CD8-positive, alpha-beta memory T cell (primary cell): ENCODE measurements at places on chromosomes 16 and 17.

DNA sequence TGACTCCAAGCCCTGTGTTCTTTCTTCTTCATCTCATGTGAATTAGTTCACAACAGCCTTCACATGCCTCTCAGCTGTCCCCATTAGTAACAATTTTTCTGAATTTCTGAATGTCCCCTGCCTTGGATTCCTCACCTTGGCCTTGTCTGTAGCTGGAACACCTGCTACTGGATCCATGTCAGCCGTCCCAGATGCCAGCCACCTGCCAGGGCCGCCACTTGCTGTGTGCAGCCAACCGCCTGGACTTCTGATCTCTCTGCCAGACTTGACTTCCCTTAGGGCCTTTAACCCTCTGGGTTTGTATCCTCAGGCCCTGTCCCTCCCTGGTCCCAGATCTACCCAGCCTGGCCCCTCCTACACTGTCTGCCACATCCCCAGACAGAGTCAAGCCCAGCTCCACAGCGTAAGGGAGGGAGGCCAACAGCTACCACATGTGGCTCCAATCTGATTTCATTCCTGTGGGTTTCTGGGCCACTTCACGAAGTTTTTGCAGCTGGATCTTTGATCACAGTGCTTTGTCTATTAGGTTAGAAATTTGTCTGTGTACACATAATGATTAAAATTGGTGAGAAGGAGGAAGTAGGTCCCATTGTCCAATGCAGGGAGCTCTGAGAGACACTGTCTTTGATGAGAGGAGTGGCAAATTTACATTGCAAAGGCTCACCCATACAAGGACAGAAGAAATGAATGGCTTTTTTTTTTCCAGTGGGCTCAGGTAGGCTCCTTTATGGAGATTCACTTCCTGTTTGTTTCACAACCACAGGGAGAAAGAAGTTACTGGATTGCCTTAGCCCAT, 15.3 kb downstream of the MPP2 start:
- no peaks in the 10 kb centered on the region for H3K27me3 ChIP-seq
- DNase-seq = no peak
- H3K4me3 ChIP-seq = no peak overlapping the region

GRCh38 chr16:64453646-64454045, 668.2 kb downstream of the CDH11 start:
- no peak overlapping the region for H3K4me3 ChIP-seq
- H3K36me3 ChIP-seq = no peaks in the 10 kb centered on the region
- no peak for DNase-seq
- no peaks in the 10 kb centered on the region for H3K4me1 ChIP-seq

GRCh38 chr16:68445458-68445857, 2.9 kb downstream of the SMPD3 start:
- H3K4me3 ChIP-seq = no peak overlapping the region
- no peaks in the 10 kb centered on the region for H3K36me3 ChIP-seq
- no peak overlapping the region for H3K27ac ChIP-seq
- DNase-seq = no peak

DNA sequence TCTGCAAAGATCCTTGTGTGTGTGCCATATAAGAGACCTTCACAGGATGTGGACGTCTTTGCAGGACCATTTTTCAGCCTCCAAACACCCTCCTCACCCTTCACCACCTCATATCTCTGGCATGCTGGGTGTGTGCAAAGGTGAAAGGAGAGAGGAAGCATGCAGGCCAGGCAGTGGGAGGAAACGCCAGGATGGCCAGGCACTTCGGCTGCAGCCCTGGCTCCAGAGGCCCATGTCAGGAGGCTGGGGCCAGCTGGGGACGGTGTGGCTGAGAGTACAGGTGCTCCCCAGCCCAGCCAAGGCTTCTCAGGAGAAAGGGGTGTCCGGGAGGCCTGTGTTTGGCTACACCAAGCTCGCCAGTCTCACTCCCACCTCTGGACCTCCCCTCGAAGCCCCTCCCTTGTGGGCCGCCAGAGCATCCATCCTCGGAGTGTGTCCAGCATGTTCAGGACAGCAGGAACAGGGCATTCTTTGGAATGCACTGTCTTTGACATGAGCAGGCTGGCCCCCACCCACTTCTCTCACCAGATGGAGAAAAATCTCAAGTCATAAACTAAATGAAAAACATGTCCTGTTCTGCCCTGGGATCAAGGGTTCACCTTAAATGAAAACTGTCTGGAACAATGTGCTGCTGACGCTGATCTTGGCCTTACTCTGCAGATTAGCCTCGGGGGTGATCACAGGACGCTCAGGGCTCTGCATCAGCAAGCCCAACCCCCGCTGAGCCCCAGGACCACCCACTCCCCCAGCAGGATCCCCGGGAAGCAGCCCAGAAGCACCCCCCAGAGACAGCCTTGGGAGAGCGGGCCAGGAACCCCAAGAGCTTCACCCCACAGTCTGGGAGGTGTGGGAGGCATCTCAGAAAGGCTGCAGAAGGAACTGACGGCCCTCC, 15.9 kb downstream of the PEMT start:
- no peaks in the 10 kb centered on the region for H3K27me3 ChIP-seq
- no peak for DNase-seq
- H3K27ac ChIP-seq = no peak overlapping the region
- H3K4me1 ChIP-seq = no peaks in the 10 kb centered on the region

DNA sequence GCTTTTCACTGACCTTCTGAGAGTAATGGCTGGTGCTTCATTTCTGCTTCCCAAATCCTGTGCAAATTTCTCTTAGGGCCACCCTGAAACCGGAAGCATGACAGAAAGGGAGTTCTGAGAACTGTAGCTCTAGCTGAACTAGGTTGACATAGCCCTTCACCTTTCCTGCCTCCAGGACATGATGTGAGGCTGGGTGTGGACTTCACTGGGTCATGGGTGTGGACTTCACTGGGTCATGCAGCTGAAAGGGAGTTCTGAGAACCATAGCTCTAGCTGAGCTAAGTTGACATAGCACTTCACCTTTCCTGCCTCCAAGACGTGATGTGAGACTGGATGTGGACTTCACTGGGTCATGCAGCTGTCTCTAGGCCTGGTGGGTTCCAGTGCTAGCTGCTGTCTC, 54.3 kb upstream of the NLRP1 start:
- H3K4me3 ChIP-seq = no peak overlapping the region
- DNase-seq = no peak
- H3K36me3 ChIP-seq = no peaks in the 10 kb centered on the region
- H3K4me1 ChIP-seq = no peaks in the 10 kb centered on the region
- H3K27me3 ChIP-seq = peaks cover 3% of the 10 kb centered on the region
- H3K27ac ChIP-seq = no peak overlapping the region

DNA sequence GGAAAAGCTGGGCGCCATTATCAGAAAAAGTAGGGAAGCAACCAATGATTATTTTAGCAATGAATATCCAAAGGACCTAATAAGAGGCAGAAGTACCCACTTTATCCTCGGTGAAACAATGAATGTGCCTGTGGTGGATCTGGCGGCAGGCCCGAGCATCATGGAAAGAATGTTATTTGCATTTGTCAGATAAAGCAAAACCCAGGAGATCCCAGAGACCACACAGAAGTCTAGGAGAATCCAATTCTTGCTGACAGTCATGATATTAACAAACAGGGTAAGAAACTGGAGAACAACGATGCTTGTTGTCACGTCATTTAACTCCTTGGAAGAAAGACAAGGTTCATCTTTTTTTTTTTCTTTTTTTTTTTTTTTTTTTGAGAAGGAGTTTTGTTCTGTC, 12.0 kb upstream of the TNRC6A start:
- H3K36me3 ChIP-seq = no peaks in the 10 kb centered on the region
- DNase-seq = no peak
- H3K4me1 ChIP-seq = no peaks in the 10 kb centered on the region
- no peak overlapping the region for H3K4me3 ChIP-seq
- no peaks in the 10 kb centered on the region for H3K27me3 ChIP-seq

DNA sequence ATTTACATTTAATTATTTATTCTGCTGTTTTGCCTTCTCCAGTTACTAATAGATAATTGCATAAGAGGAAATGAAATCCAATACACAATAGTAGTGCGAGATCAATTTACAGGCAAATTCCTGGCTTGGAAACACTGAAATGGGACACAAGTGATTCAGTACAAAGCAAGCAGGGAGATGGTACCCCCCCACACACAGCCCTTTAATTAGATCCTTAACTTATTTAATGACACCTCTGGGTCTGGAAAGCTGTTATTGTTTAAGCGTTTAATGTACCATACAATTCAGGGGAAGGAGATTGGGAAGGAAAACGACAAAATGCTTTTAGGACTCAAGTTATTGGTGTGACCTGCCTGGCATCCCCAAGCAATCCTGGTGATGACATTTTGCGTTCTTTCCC, 318.2 kb downstream of the NPIPA8 start:
- no peak for DNase-seq
- no peak overlapping the region for H3K27ac ChIP-seq
- H3K4me1 ChIP-seq = no peaks in the 10 kb centered on the region
- H3K27me3 ChIP-seq = no peaks in the 10 kb centered on the region

GRCh38 chr17:77880711-77881450, 77.6 kb upstream of the TNRC6C start:
- no peaks in the 10 kb centered on the region for H3K27me3 ChIP-seq
- peak overlapping the region; percentile 88 for H3K27ac ChIP-seq
- H3K36me3 ChIP-seq = no peaks in the 10 kb centered on the region
- peaks cover 88% of the 10 kb centered on the region for H3K4me1 ChIP-seq

GRCh38 chr17:45656527-45657181, 127.5 kb upstream of the CRHR1 start:
- H3K4me3 ChIP-seq = no peak overlapping the region
- DNase-seq = no peak
- H3K27ac ChIP-seq = no peak overlapping the region
- H3K27me3 ChIP-seq = peaks cover 3% of the 10 kb centered on the region
- no peaks in the 10 kb centered on the region for H3K36me3 ChIP-seq

DNA sequence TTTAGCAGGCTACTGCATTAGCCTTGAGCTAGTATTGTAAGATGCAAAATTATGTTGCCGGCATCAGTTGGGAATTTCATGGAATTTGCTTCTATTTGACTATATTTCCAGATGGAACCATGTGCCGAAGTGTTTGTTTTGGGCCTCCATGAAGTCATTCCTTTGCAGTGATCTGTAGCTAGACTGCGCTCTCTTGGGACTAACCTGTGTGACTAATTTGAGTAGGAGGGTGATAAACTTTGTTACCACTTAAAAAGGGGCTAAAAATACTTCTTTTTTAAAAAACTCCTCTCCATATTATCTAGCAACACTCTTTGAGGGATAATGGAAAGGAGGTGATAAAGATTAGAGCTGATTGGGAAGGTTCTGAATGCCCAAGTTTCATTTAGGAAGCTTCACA, 166.8 kb upstream of the TBX2 start:
- no peaks in the 10 kb centered on the region for H3K27me3 ChIP-seq
- H3K36me3 ChIP-seq = no peaks in the 10 kb centered on the region
- H3K4me1 ChIP-seq = no peaks in the 10 kb centered on the region
- no peak overlapping the region for H3K27ac ChIP-seq
- H3K4me3 ChIP-seq = no peak overlapping the region

DNA sequence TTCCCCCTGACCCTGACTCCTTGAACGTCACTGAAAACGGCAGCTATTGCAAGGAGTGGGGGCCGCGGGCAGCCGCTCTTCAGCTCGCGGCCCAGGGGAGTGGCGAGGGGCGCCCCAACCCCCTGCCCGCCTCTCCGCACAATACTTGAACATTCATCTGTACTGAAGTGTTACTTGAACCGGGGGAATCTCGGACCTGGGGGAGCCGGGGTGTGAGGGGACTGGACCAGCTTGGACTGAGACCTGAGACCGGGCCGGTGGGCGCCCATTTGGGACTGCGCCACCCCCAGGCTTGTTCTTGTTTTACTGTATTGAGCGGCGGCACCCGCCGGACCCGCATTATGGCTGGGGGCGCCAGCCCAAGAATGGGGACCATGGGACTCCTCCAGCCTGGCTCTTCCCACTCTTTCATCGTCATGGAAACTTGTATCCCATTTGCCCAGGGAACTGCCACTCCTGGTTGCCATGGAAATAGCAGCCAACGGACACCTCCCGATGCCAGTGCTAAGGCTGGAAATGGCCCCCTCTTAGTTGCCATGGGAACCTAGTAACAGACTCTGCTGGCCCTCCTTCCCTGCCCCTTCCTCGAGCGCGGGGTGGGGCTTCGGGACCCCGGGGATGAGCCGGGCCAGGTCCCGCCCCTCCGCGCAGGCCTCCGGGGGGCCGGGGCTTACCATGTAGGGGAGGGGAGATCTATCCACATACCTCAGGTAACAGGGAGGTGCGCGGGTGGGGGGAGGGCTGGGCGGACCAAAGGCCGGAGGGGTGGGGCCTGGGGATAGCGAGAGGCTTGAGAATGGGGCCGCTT, 805 bp upstream of the ORAI3 start:
- peak overlapping the region; percentile 88 for H3K27ac ChIP-seq
- no peak for DNase-seq
- no peaks in the 10 kb centered on the region for H3K36me3 ChIP-seq
- no peaks in the 10 kb centered on the region for H3K27me3 ChIP-seq

GRCh38 chr17:61389670-61390478, 9.8 kb upstream of the TBX2 start:
- no peaks in the 10 kb centered on the region for H3K36me3 ChIP-seq
- DNase-seq = no peak
- no peak overlapping the region for H3K27ac ChIP-seq
- no peak overlapping the region for H3K4me3 ChIP-seq
- no peaks in the 10 kb centered on the region for H3K4me1 ChIP-seq

DNA sequence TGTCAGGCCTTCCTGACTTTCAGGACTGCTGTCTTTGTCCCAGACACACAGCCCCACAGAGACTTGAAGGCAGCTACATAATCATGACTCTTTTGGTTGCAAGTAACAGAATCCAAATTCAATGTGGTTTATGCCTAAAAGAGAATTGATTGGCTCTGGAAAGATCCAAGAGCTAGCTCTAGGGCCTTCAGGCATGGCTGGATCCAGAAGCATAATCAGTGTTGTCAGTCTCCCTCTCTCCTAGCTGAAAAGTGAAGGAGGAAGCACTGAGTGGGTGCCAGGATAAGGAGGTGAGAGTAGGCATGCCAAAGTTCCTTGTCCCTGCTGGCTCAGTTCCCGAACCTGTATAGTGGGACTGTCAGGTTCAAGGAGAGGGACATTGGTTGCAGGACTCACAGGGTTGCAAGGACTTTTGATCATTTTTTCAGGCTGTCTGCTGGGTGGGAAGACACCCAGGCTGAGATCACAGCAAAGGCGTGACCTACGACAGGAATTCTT, 25.5 kb downstream of the SNX20 start:
- H3K27ac ChIP-seq = no peak overlapping the region
- DNase-seq = no peak
- H3K4me1 ChIP-seq = no peaks in the 10 kb centered on the region
- no peak overlapping the region for H3K4me3 ChIP-seq
- H3K36me3 ChIP-seq = no peaks in the 10 kb centered on the region

- no peak overlapping the region for H3K27ac ChIP-seq
- H3K4me3 ChIP-seq = no peak overlapping the region
- no peaks in the 10 kb centered on the region for H3K27me3 ChIP-seq
- no peak for DNase-seq
Measured at GRCh38 chr17:27756467-27757371, 43.6 kb downstream of the NOS2 start.

GRCh38 chr16:11250091-11250785, 5.8 kb downstream of the SOCS1 start:
- H3K36me3 ChIP-seq = no peaks in the 10 kb centered on the region
- no peak overlapping the region for H3K27ac ChIP-seq
- no peak for DNase-seq

- no peak for DNase-seq
- H3K27ac ChIP-seq = no peak overlapping the region
- H3K4me3 ChIP-seq = no peak overlapping the region
- no peaks in the 10 kb centered on the region for H3K4me1 ChIP-seq
- H3K36me3 ChIP-seq = no peaks in the 10 kb centered on the region
Measured at GRCh38 chr17:74234486-74234885, 21.1 kb downstream of the TTYH2 start.

- no peaks in the 10 kb centered on the region for H3K27me3 ChIP-seq
- no peak overlapping the region for H3K4me3 ChIP-seq
- H3K27ac ChIP-seq = no peak overlapping the region
- no peaks in the 10 kb centered on the region for H3K4me1 ChIP-seq
- DNase-seq = no peak
Measured at GRCh38 chr16:5509794-5510193, 412.2 kb upstream of the EEF2KMT start.
